Right atrium auricular region (tissue), 2 donors: ENCODE measurements at places on chromosomes 2 and 18.
A peak's percentile ranks its signal among the peaks of the same experiment; 100 is the strongest.

- no peaks in the 10 kb centered on the region for H3K27me3 ChIP-seq
- H3K27ac ChIP-seq = no peak overlapping the region
- no peak overlapping the region for H3K4me3 ChIP-seq
- H3K36me3 ChIP-seq = peaks cover under 1% of the 10 kb centered on the region
Measured at GRCh38 chr2:10564876-10565445, 116.8 kb upstream of the ODC1 start.

GRCh38 chr2:144085016-144085415, 434.9 kb downstream of the ZEB2 start:
- no peak overlapping the region for H3K27ac ChIP-seq
- no peak for DNase-seq
- H3K36me3 ChIP-seq = no peaks in the 10 kb centered on the region
- no peak overlapping the region for H3K4me3 ChIP-seq

DNA sequence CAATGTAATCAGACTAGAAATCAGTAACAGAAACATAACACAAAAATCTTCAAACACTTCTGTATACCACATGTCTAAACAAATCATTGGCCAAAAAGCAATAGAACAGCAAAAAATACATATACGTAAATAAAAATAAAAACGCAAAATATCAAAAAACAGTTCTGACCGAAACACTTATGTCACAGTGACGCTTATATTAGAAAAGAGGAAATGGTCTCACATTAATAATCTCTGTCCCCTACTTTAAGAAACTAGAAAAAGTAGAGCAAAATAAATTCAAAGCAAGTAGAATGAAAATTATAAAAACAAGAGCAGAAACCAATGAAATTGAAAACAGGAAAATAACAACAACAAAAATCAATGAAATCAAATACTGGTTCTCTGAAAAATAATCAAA, 41.9 kb downstream of the TMEM131 start:
- no peaks in the 10 kb centered on the region for H3K27me3 ChIP-seq
- DNase-seq = no peak
- H3K4me3 ChIP-seq = no peak overlapping the region

DNA sequence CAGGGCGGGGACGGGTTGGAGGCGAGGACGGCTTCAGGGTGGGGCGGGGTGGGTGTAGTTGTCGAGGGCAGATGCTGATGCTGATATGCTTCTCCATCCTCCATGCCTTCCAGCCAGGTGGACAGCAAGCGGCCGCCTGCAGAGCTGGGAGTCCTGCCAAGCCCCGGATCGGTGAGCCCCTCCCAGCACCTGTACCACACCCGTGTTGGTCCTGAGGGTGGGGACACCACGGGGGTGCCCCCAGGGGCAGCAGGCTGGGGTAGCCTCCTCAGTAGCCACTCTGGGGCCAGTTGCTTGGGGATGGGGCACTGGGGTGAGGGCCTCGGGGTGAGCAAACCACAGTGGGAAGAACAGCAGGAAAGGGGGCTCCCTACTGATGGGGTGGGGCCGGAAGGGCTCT, 2.6 kb downstream of the ANO7 start:
- no peak overlapping the region for H3K4me3 ChIP-seq
- H3K27ac ChIP-seq = no peak overlapping the region

GRCh38 chr2:105176429-105176828, 65.1 kb upstream of the GPR45 start:
- no peaks in the 10 kb centered on the region for H3K4me1 ChIP-seq
- no peak overlapping the region for H3K27ac ChIP-seq
- H3K4me3 ChIP-seq = no peak overlapping the region
- H3K27me3 ChIP-seq = no peaks in the 10 kb centered on the region
- no peak for DNase-seq

DNA sequence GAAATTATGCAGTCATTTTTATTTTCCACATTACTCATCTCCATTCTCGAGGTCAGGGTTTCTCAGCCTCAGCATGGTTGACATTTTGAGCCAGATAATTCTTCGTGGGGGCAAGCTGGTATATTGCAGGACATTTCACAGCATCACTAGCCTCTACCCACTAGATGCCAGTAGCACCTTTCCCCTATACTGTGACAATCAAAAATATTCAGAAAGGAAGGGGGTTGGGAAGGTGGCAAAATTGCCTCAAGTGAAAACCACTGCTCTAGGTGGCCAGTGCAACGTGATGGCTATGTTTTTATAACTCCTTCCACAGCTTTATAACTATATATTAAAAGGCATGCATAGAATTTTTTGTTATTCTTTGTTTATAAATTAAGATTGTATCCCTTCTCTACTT, 294.5 kb downstream of the CNTNAP5 start:
- H3K4me3 ChIP-seq = no peak overlapping the region
- H3K27ac ChIP-seq = no peak overlapping the region
- DNase-seq = no peak
- no peaks in the 10 kb centered on the region for H3K4me1 ChIP-seq
- no peaks in the 10 kb centered on the region for H3K27me3 ChIP-seq

GRCh38 chr2:151374436-151374835, 17.0 kb downstream of the TNFAIP6 start:
- H3K27ac ChIP-seq = no peak overlapping the region
- no peak for DNase-seq
- H3K36me3 ChIP-seq = no peaks in the 10 kb centered on the region
- H3K4me1 ChIP-seq = no peaks in the 10 kb centered on the region

DNA sequence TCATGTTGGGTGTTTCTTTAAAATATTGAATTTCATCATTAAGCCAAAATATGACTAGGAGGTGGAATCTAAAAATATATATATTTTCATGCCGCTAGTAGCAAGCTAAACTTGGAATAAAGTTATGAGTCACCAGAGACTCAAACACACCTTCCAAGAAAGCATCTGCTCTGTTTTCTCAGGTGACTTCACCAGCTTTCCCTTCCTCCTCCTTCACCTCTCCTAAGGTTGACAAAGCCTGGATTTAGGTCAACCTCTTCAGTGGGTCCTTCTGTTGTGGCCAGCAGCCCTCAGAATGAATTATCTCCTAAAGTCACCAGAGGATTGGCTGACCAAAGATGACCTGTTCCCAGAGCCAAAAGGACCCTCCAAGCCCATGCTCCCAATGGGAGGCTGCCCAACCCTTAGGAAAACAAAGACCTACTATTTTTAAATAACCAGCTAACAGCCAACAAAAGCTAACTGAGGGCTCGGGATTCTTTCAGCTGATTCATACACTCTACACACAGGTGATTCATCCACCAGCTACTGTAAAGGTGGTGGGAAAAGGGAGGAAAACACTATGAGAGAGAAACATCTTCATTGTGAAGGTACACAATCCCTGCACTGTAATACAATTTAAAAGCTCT, 113.9 kb downstream of the MYO5B start:
- no peak overlapping the region for H3K27ac ChIP-seq
- H3K4me3 ChIP-seq = no peak overlapping the region
- no peaks in the 10 kb centered on the region for H3K36me3 ChIP-seq

GRCh38 chr18:70028084-70028483, 80.4 kb upstream of the CD226 start:
- no peaks in the 10 kb centered on the region for H3K4me1 ChIP-seq
- no peaks in the 10 kb centered on the region for H3K27me3 ChIP-seq
- H3K36me3 ChIP-seq = peaks cover 8% of the 10 kb centered on the region
- no peak overlapping the region for H3K27ac ChIP-seq
- no peak overlapping the region for H3K4me3 ChIP-seq

GRCh38 chr2:45745231-45745630, 93.8 kb downstream of the PRKCE start:
- H3K4me3 ChIP-seq = no peak overlapping the region
- H3K27ac ChIP-seq = peak overlapping the region; percentile 2
- H3K27me3 ChIP-seq = no peaks in the 10 kb centered on the region
- no peak for DNase-seq

DNA sequence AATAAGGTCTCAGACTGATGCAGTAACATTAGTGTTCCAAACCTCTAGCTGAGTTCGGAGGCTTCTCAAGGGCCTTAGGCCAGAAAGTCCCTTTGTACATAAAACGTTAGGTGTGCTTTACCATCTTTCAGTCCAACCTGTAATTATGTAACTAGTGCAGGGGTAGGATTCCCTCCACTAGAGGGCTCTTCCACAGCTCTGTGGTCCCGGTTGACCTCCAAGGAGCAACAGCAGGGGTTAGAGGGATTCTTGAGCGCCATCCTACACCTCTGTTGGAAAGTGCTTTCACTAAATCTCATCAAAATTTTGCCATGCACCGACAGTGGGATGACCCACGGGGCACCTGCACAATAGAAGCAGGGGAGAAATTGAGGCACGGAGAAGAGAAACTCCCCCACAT, 155.8 kb upstream of the LRP1B start:
- no peak overlapping the region for H3K4me3 ChIP-seq
- no peaks in the 10 kb centered on the region for H3K36me3 ChIP-seq
- no peak overlapping the region for H3K27ac ChIP-seq
- no peak for DNase-seq
- no peaks in the 10 kb centered on the region for H3K27me3 ChIP-seq

DNA sequence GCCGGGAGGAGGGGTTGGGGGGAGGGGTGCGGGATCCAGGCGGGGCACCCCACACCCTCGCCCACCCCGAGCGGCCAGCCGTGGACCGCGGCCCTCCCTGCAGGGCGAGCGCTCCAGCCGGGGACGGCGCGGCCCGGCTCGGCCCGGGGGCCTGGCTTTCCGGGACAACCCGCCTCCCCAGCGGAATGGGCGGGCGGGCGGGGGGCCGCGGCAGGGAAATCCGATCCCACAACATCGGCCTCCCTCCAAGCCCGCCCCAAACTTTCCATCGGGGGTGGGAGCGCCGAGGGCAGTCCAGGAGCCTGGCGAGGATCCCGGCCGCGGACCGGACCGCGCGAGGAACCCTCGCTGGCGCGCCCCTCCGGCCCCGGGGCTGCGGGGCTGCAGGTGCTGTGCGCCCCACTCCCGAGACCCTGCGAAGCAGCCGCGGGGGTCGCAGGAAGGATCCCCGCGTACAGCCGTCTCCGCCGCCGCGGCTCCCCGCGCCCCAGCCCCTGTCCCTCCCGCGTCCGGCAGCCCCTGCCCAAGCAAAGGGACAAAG, 529 bp downstream of the SEMA4C start:
- DNase-seq = peak; percentile 84
- no peaks in the 10 kb centered on the region for H3K4me1 ChIP-seq
- peak overlapping the region; percentile 98 for H3K4me3 ChIP-seq
- no peaks in the 10 kb centered on the region for H3K27me3 ChIP-seq
- peaks cover 26% of the 10 kb centered on the region for H3K36me3 ChIP-seq

GRCh38 chr2:64945973-64946768, 43.0 kb upstream of the SLC1A4 start:
- no peak for DNase-seq
- no peaks in the 10 kb centered on the region for H3K36me3 ChIP-seq
- H3K4me3 ChIP-seq = no peak overlapping the region

DNA sequence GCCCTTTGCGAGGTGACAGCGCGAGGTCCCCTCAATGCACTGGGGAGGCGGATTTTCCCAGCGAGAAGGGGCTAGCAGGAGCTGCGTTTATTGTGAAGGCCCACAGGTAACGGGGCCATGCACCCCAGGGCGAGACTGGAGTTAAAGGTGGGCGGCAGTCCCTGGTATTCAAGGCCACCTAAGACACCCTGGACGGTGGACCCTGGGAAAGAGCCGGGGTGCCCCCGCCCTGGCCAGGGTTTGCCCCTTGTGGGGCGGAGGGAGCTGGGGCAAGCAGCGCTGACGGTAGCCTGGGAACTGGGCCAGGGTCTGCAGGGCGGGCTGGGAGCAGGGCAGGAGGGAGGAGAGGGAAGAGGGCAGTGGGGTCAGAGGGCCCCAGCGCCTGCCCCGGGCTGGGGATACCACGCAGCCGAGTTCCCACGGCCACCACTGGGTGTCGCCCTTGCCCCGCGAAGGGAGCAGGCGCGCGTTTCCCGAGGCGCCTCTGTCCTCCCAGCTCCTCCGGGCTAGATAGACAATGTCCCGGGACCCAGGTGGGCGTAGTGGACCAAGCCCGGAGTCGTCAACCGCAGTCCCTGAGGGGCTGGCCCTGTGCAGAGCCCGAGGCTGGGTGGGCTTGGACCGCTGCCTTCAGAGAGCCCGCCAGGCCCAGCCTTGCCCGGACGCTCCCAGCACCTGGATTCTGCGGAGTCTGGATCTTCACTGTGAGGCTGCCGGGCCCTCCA, 80.2 kb downstream of the SMAD4 start:
- no peaks in the 10 kb centered on the region for H3K27me3 ChIP-seq
- H3K4me3 ChIP-seq = no peak overlapping the region
- DNase-seq = peak; percentile 54

- H3K36me3 ChIP-seq = no peaks in the 10 kb centered on the region
- no peak overlapping the region for H3K27ac ChIP-seq
- DNase-seq = no peak
- H3K27me3 ChIP-seq = no peaks in the 10 kb centered on the region
Measured at GRCh38 chr2:209688385-209688784, 83.2 kb upstream of the UNC80 start.

DNA sequence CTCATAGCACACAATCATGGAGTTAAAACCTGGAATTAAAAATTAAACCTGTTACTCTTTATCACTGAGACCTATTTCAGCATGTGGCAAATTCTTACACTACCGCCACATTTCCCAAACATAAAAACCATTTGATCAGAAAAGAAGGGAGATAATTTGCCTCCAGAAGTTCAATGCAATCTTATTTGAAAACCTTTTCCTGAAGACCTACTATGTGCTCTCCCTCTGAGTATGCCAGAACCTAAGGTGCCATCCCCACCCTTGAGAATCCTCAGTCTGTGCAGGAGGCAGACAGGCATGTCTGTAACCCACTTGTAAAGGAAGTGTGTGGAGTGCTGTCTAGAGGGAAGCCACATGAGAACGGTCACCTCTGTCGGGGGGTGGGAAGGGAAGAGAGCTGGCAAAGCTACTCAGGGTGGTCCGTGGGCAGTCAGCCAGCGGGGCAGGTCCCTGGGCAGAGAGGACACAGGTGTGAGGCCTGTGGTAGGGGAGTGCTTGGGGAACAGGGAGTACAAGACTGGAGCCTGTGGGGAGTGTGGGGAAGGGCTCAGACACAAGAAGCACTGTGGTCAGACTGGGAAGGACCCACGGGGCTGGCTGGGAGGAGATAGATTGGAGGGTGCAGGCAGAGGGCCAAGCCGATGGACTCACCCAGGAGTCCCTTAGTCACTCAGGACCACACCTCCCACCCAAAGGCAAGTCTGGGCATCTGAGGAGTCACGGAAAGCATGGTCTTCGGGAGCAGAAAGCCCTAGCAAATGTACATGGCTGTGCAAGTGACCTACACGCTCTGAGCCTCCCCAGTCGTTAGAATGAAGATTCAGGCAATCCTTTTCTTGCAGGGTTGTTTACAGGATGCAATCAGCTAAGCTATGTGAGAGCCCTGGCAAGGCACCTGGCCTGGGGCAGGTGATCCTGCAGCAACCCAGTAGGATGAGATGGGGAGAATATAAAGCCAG, 22.8 kb downstream of the CRACDL start:
- H3K27ac ChIP-seq = no peak overlapping the region
- no peak for DNase-seq
- no peaks in the 10 kb centered on the region for H3K27me3 ChIP-seq
- H3K4me3 ChIP-seq = no peak overlapping the region

GRCh38 chr18:44465381-44465841, 215.3 kb upstream of the SETBP1 start:
- H3K4me1 ChIP-seq = no peaks in the 10 kb centered on the region
- H3K27ac ChIP-seq = no peak overlapping the region
- H3K27me3 ChIP-seq = no peaks in the 10 kb centered on the region
- H3K4me3 ChIP-seq = no peak overlapping the region
- no peaks in the 10 kb centered on the region for H3K36me3 ChIP-seq
- DNase-seq = no peak
